Right atrium auricular region (tissue), 2 donors: ENCODE measurements at places on chromosomes 4 and X.

DNA sequence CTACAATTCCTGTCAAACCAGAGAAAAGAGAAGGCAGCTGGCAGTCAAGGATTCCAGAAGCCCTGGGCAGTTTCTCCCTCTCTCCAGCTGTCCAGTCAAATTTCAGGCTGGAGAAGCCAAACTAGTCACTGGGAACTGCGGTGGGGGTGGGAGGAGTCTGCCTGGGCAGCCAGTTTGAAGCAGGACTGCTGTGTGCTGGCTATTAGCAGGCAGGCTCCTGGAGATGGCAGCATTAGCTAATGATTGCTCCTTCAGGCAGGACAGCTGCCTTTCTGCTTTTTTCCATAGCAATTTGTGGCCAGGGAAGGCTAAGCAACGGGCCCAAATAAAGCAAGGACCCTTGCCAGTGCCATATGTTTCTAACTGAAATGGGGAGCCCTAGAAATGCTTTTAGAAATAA, 44.7 kb upstream of the FGF13 start:
- DNase-seq = no peak

- DNase-seq = no peak
Observed at GRCh38 chrX:71253253-71254091, 468 bp downstream of the ZMYM3 start.

- DNase-seq = no peak
Observed at GRCh38 chr4:148110169-148110568, 332.0 kb downstream of the NR3C2 start.

DNA sequence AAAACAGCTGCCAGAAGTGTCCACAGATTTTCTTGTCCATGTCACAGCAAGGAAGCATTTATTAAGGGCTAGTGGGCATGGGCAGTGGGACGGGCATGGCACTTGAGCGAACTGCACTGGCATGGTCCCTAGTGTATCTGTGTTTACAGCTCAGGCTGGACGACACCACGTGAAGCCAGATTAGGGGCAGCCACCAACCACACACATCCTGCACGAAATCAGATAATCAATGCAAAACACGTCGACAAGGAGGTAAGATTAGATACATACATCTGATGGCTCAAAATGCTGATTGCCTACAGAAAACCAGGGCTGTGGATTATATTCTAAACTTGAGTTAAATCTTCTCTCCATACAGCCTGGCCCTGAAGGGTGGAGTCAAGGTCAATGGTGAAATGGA, 103.8 kb upstream of the ATP6AP2 start:
- no peak for DNase-seq

- no peak for DNase-seq
Observed at GRCh38 chrX:51144828-51145442, 187.7 kb upstream of the NUDT10 start.

GRCh38 chrX:63993936-63994335, 208.9 kb upstream of the ARHGEF9 start:
- no peak for DNase-seq
